ENCODE measurements at places on chromosomes 2 and 18.

GRCh38 chr2:9981655-9982054, 30.2 kb downstream of the GRHL1 start:
- DNase-seq, result no peak

- no peak for DNase-seq
Observed at GRCh38 chr2:20728114-20728758, 61.3 kb downstream of the GDF7 start.

GRCh38 chr2:74441170-74441689, 507 bp downstream of the RTKN start:
- DNase-seq, result no peak

GRCh38 chr18:27585602-27586173, 400.6 kb upstream of the CHST9 start:
- no peak for DNase-seq

GRCh38 chr2:221567809-221568208, 4.3 kb downstream of the EPHA4 start:
- DNase-seq, result no peak

DNA sequence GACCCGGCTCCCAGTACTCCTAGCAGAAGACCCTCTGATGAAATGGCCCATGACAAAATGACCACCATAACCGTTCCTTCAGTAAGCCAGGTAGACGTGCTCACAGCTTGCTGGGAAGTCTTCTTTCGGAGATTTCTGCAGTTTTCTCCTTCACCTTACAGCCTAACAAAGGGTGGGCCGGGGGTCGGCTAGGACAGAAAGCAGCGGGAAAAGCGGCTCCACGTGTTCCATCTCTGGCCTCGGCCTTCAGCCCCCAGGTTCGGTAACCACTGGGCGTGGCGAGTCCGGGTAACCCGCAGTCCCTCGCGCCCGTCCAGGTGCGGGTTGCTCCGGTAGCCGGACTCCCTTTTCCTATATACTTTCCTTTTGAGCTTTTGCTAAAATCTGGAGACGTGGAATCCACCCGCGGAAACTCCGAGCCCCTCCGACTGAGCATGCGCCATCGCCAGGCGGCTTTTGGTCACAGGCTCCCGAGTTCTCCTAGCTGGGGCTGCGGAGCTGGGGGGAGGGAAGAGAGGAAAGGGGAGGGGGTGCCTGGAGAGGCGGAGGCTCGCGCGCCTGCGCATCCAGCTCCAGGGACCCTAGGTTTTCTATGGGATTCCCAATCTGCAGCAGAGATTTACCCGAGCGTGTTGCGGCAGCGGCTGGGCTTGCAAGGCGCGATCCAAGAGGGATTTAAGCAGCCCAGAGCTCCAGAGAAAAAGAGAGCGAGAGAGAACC, at the start of gene VSNL1:
Gene VSNL1 (plus strand): TSS at position 604 of the 720 bp plus-strand sequence. CDS start 51,379 bp downstream, outside the sequence.
- no peak for DNase-seq

- DNase-seq, result no peak
Observed at GRCh38 chr2:104572834-104573233, 281.1 kb upstream of the POU3F3 start.

DNA sequence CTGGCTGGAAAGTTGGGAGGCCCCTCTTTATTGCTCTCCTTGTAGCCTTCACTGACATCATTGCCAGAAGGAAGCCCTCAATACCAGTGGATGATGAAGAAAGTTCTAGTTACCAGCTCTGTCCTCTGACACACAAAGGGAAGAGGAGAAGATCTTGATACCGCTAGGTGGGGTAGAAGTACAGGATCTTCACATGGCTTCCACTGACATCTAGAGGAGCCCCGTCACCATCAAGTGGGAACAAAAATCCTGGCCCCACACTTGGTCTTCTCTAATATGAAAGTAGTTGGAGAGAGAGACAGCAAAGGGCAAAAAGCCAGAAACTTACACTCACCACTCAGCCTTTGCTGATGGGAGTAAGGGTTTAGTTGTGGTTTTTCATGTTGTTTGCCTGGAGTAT, 12.4 kb downstream of the XIRP2 start:
- DNase-seq, result no peak

DNA sequence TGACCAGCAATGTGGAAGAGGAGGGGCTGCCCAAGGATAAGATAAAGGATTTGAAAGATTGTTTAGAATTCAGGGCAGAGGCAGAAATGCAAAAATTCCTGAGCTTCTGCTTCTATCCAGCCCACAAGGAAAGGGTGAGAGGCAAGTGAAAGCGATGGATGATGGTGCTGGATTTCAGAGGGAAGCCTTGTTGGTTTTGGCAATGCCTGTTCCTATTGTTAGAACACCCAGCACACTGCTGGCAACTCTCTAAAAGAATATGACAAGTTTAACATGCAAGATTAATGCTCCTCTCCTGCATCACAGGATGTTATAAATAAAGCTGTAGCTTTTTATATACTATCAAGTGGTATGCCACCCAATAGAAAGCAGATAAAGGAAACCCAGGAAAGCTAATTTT, 92.6 kb downstream of the ZNF385B start:
- no peak for DNase-seq

GRCh38 chr18:63106727-63107126, 212.8 kb downstream of the BCL2 start:
- DNase-seq, result no peak

- no peak for DNase-seq
Observed at GRCh38 chr2:73970141-73970803, 14.4 kb upstream of the TET3 start.

DNA sequence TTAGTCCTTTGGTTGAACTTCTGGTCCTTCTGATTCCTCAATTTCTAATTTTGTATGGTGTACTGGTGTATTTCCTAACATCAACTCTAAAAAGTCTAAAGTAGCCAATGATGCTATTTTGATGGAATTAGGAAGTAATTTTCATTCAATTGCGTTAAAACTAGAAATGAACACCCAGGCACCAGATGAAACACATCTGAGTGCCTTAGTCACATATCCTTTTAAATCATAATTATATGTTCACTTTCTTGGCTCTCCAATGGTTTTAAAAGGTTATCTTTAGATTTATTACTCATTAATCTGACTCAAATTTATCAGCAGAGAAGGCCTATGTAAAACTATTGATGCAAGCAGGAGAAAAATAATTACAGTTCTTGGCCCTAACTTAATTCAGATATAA, 119.7 kb downstream of the GAREM1 start:
- DNase-seq, result no peak

DNA sequence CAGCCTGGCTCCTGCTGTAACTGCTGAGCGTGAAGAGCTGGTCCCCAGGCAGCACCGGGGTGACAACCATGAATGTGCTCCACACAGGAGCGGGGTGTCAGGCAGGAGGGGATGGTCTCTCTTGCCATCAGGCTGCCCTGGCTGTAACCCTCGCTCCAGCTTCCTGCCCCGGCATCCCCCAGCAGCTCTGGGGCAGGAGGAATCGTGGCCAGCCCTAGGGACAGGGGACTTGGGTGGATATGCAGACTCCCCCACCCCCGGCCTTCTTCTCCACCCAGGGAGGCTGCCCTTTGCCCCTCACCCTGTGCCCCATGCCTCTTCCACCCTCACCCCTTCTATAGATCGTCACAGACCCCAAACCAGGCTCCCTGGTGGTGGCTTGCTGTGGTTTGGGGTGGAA, 69.4 kb upstream of the SMAD7 start:
- DNase-seq, result no peak

DNA sequence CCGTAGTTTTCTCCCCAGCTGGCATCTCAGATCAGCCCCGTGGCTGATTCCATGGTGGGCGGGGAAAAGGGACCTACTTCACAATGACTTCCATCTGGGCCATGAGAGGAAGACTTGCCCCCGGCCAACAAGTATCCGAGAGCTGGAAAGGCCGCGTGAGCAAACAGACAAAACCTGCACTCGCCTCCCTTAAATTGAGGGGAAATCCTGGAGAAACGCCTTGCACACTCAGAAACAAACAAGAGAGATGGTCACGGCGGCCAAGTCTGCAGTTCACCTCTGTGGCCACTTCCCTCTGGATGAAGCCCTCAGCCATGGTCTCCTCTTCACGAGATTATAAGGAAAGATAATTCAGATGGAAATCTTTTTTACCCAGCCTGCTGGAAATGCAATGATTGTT, 39.4 kb upstream of the TPO start:
- no peak for DNase-seq

DNA sequence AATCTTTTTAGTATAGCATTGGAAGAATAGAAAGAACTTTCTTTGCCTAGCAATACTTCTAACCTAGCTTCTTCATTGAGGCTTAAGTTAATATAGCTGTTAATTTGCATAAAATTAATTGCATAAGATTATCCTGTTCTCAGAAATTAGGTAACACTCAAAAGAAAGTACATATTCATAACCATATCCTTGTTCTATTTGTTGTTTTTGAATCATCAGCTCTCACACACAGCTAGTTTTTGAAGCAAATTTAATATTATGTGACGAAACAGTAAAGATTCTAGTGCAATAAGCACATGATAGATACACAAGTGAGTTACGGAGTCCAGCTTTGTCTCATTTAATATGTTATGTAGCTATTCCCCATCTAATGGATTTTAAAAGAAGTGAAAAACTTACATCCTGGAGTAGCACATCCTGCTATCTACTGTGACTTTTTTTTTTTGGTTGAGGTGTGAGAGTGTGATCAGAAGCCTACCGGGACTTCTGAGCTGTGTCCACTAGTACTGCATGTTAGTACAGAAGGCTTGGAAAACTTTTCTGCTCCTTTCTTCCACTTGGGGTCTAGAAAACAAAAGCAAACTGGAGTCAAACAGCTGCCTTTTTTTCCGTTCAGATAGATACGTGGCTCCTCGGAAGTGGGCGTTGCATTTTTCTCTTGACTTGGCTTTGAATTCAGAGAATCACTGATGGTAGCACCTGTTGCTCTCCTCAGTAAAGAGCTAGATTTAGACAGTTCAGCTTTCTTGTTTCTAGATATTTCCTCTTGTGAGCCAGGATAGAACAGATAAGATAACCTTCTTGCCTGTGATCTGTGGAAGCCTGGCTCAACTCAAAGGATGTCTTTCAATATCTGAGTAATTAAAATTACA, 27.2 kb downstream of the KDM3A start:
- no peak for DNase-seq

DNA sequence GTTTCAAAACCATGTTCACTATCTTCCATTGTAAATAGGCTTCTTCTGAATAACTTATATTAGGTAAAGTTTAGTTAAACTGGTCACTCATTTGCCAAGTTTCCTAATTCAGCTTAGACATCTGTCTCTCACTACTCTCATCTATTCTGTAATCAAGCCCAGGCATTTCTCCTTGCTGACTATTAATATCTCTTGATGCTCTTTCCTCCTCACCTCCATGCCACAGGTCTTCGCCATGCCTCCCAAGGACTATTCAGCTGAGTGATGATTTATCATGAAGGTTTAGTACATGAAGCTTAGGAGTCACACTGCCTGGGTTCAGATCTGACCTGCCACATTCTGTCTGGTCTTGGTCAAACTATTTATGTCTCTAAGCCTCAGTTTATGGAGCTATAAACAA, 115.5 kb downstream of the SPOPL start:
- no peak for DNase-seq

- DNase-seq, result no peak
Observed at GRCh38 chr2:224904381-224904780, 137.9 kb downstream of the DOCK10 start.

DNA sequence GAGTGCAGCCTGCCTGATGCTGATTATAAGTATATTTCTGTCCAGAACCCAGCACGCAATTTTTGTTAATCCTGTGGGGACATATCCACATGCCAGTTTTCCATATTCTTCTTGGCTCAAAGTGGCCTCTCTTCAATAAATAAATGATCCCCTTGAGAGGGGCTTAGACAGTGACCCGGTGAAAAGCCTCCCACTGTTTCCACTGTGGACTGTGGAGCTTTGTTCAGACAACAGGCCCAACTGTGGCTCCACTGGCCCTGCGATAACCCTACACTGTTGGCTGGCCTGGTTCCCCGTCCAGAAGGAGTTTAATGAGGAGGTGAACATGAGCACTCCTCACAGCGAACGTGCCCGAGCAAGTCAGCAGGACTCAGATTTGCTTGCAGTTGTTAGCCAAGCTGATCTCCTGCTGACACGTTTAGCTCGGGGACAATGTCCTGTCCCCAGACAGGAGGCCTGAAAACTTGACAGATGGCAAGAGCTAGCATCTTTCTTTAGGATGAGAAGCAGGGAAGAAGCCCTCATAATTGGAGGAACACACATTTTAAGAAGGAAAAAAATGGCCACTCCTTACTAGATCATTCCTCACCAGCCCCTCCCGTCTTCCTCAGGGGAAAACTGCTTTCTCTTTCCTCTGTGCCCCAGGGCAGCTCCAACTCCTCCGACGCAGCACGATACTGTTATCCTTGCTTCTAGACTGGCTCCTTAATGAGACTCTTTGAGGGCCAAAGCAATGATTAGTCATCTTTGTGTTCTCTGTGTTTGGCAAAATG, 20.0 kb upstream of the MTCL1 start:
- no peak for DNase-seq

GRCh38 chr18:9916077-9916639, 2.3 kb downstream of the VAPA start:
- no peak for DNase-seq

- DNase-seq, result no peak
Observed at GRCh38 chr2:168482269-168482668, 26.2 kb downstream of the CERS6 start.

DNA sequence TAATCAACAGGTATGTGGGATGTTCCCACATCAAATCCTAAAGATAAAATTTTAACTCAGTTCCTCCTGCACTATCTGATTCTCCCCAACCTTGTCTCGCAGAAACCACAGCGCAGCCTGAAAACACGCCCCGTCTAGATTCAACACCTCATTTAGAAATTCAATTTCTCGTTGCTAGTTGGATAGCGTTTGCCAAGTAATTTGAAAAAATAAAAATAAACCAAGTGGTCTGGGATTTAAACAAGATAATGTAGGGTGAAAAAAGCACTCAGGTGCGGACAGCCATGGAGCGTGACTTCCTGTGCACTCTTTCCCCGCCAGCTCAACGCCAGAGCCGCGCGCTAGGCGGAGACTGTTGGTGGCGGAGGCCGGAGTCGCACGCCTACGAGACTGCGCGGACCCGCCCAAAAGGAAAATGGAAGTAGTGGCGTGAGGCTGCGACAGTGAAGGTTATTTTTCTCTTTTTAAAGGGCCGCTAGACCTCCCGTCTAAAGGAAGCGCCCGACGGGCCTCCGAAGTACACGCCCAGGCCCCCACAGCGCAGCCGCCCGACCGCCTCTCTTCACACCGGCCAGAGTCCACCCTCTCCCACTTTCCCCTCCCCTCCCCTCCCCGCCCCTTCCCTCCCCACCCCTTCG, 615 bp upstream of the CCNT2 start:
- DNase-seq, result peak; percentile 61

GRCh38 chr2:98487101-98487805, 42.6 kb downstream of the INPP4A start:
- DNase-seq, result no peak

DNA sequence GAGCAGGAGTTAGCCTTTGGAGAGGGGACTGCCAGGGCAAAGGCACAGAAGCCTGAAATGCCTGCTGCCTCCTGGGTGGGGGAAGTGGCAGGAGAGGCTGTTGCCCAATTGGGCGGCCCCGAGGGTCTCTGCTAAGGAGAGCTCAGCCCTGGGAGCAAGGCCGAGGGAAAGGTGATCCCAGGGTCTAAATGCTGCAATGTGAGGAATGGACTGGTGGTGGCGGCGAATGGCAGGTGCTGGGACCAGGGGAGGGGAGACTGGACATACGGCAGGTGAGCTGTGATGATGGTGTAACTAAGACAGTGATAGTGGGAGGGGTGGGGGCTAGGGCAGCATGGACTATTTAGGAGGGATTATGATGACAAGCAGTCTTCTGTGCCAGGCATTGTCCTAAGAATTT, 104.0 kb downstream of the DYSF start:
- DNase-seq, result no peak
